RCC 7860 (cell line): ENCODE measurements at places on chromosomes 6 and 20.

- no peak for DNase-seq
Measured at GRCh38 chr20:14879839-14880238, 542.4 kb upstream of the FLRT3 start.

DNA sequence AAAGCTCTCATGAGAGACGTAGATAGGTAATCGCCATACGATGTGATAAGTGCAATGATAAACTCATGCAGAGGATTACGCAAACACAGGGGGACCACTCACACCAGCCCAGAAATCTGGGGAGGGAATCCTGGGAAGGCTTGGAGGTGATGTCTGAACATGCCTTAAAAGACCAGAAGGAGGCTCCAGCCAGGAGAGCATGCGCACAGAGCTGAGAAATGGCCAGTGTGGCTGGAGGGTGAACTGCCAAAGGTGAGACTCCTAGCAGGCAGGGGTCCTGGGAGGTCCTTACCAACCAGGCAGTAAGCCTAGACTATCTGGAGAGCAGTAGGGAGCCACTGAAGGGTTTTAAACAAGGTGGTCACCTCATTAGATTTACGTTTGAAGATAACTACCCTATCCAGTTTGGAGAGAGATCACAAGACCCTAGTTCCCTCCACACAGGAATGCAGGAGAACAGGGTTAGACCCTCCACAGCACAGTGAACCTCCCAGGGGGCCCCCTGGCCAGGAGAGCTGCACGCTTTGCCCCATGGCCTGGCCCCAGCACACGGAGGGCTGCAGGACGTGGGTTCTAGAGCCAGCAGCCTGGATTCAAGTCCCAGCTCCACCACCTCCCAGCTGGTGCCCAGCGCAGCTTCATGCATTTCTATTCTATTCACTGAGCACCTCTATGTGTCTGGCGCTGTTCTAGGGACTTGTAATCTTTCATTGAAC, 13.1 kb downstream of the MDFI start:
- no peak for DNase-seq

DNA sequence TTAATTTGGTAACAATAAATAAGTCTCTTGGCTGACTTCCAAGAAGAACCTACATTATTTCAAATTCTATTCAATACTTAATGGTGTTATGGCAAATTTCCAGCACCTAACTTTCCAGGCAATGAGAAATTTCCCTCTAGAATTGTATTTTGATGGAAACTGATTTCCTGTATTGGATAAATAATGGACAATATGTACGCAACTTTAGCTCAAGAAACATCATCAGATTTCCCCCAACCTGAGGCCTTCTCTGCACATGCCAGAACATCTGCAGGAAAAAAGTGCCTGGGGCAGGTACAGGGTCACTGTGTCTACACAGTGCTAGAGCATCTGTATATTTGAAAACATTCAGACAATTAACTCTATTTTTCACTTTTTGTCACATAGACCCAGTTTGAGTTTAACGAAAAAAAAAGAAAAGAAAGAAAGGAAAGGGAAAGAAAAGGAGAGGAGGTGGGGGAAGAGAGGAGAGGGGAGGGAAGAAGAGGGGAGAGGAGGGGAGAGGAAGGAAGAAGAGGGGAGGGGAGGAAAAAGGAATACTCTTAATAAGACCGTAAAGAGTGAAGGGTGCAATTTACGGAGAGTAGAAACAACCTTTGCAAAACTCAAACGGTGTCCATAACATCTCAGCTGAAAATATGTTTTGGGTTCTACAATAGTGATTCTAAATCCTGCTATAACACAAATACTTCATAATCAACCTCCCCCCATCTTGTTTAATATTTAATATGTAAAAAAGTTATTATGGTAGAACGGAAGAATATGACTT, 130.0 kb downstream of the TSHZ2 start:
- DNase-seq = no peak

DNA sequence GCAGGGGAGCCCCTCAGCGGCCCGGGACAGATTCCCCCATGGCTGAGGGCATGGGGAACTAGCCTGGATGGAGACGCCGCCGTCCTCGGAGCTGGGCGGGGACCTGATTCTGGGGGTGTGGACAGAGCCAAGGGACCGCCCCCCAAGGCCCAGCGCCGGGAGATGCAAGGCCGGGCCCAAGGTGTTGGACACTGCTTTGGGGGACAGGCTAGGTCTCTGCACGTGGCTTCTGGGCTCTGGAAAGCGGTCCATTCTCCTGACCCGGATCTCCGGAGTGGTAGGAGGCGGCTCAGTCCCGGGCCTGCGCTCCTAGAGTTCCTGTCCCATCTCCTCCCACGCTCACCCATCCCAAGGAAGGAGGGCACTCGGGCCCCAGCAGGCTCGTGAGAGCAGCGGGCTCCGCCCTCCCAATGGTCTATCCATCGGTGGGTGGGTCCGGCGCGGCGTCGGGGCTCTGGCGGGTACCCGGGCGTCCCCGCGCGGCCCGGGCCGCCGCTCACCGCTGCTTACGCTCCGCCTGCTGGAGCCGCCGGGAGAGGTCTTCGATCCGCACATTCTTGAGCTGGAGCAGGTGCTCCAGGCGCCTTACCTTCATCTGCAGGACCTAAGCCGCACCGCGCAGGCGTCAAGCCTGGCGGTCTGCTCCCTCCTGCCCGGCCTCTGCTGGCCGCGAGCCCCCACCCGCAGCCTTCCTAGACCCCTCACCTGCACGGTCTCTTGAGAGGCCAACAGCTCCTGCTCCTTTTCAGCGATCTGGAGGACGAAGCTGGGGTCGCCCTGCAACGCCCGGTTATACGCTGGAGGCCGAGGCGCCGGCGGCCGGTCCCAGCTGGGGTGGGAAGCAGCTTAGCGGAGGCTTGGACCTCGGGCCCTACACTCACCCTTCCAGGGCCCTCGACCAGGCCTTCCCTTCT, 3.3 kb downstream of the SPEF1 start:
- DNase-seq = no peak

- no peak for DNase-seq
Measured at GRCh38 chr6:101146389-101146788, 247.1 kb upstream of the GRIK2 start.

DNA sequence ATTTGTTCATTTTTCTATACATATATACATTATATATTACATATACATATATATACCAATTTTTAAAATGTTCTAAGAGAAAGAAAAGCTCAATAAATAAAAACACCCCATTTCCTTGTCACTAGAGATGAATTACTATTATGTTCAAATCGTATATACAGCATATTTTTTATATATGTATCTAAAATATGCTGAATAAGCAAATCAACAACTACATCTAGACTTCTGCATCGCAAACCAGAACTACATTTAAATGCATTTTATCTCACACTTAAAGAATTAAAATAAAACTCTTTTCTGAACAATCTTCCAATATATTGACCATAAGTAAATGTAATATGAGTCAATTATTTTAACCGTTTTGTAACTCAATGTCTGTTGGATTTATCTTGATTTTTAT, 133.9 kb downstream of the LAMA2 start:
- DNase-seq = no peak

DNA sequence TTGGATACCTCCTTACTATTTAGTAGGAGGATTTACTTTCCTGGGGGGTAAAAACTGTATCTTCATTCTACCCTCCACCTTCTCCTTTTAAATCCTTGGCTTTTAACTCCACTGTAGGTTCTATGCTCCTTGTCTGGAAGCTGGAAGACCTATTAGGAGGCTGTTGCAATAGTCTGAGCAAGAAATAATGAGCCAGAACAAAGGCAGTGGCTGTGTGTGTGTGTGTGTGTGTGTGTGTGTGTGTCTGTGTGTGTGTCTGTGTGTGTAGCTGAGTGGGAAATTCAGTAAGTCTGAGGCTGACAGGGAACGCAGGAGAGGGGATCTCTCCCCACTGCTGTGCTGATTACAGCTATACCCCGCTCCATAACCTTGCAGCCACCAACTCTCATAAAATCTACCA, 35.8 kb downstream of the HTR1E start:
- no peak for DNase-seq

- no peak for DNase-seq
Measured at GRCh38 chr6:13411484-13411883, 75.9 kb downstream of the GFOD1 start.

- no peak for DNase-seq
Measured at GRCh38 chr6:136979206-136979605, 57.1 kb downstream of the SLC35D3 start.

DNA sequence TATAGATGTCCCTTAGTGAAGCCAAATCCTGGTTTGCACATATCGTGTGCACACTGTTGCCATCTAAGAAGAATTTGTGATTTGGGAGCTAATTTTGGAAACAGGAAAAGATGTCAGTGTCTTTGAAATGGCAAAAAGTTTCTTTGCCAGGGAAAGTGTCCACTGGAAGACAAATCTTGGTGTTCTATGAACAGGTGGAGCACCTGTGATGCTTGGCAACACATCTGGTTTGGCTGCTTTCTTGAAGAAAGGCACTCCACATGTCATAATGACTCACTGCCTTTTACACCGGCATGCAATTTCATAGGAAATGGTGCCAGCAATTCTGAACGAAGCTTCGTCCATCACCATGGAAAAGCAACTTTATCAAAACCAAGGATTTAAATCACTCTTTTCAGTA, 1040.0 kb upstream of the MAP3K7 start:
- no peak for DNase-seq

DNA sequence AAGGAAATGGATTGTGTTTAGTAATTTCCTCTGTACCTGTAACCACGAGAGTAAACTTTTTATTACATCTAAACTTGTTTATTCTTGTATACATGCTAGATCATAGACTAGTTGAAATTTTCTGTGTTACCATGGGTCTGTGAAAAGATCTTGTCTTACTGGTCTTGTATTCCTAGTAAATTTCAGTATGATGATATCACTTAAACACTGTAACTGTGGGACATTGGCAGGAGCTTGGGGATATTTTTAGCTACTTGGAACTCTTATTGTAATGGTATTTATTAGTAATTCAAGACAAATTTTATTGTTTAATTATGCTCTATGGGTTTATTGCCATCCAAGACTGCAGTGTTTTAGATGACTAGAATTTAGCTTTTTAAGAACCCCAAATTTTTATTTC, 25.9 kb upstream of the TULP4 start:
- DNase-seq = no peak

DNA sequence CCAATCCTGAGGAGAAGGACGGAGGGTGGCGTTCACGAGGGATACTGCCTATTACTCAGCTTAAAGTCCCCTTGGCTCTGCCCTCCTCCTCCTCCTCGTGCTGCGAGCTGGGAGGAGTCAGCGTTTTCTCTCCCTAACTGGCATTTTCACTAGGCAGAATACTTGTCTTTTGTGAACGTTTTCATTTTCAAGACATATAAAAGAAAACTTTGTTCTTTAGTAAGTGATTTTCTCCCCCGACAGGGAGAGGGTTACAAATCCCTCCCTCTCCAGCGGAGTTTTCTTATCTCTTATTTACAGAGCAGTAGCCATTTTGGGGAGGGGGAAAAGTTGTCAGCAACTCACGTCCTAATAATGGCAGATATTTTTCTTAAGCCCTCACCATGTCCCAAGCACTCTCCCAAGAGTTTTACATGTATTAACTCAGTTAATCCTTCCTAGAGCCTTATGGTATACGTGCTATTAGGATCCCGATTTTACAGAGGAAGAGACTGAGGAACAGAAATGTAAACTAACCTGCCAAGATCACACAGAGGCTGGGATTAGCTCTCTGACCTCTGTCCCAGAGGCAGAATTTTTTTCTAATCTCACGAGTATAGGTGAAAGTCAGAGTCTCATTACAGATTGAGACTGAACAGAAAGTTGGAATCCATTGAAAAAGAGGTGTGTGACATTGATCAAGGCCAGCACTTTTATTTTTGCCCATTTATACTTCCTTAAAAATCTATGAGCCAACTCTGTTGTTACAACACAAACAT, 30.0 kb upstream of the ZNF217 start:
- DNase-seq = peak; percentile 88

- no peak for DNase-seq
Measured at GRCh38 chr6:122069932-122070331, 329.5 kb upstream of the HSF2 start.

DNA sequence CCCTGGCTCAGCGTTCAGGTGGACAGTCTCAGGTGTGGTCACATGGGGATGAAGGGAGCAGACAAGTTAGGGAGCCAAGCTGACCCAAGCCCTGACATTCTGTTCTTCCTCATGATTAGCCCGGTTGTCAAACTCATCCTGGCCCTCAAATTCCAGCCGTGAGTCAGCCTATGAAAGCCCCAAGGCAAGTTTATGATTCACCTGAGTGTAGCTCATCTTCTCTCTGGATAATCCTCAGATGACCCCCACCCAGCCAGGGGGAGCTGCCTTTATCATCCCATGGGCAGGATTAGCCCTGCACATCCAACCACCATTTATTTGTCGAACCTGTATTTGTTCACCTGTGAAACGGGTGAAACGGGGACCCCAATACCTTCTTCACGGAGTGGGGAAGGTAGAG, 161.9 kb downstream of the DHX35 start:
- DNase-seq = no peak

DNA sequence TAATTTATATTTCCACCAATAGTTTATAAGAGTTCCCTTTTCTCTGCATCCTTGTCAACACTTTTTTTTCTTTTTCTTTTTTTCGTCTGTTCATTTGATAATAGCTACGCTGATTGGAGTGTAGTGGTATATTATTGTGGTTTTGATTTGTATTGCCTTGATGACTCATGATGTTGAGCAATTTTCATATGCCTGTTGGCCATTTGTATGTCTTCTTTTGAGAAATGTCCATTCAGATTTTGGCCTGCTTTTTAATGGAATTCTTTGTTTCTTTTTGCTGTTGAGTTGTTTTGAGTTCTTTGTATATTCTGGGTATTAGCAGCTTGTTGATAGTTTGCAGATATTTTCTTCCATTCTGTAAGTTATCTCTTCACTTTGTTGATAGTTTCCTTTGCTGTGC, 773.4 kb downstream of the KIF16B start:
- no peak for DNase-seq

- DNase-seq = peak; percentile 9
Measured at GRCh38 chr6:16849280-16849987, 88.2 kb upstream of the ATXN1 start.

DNA sequence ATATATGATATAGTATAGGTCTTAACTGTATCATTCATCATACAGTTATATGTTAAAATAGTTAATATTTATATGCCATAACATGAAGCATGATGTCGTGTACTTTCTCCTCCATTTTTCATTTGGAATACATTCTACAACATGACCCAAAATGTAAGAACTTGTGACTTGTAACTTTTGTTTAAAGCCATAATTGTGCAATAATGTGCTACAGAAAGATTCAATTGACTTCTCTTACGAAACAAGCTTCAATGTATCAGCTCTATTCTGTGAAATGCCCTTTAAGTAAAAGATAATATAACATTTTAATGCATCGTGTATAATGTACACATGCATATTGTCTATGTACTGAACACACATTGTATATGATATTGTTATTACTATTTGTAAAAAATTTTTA, 76.7 kb upstream of the FABP7 start:
- no peak for DNase-seq

GRCh38 chr20:38585404-38586180, 4.6 kb downstream of the ADIG start:
- no peak for DNase-seq

GRCh38 chr6:71412559-71413140, 124.0 kb downstream of the OGFRL1 start:
- DNase-seq = no peak

GRCh38 chr6:126967296-126968005, 151.0 kb upstream of the RSPO3 start:
- no peak for DNase-seq

- no peak for DNase-seq
Measured at GRCh38 chr6:3835055-3835731, 14.0 kb upstream of the FAM50B start.

GRCh38 chr6:39495640-39496039, 173.1 kb upstream of the KCNK16 start:
- DNase-seq = no peak
